ENCODE measurements at places on chromosomes 2 and 18.

GRCh38 chr2:17441055-17441771, 77.0 kb downstream of the RAD51AP2 start:
- DNase-seq: no peak

GRCh38 chr2:227862227-227862740, 9.1 kb upstream of the DAW1 start:
- peak; percentile 58 for DNase-seq

DNA sequence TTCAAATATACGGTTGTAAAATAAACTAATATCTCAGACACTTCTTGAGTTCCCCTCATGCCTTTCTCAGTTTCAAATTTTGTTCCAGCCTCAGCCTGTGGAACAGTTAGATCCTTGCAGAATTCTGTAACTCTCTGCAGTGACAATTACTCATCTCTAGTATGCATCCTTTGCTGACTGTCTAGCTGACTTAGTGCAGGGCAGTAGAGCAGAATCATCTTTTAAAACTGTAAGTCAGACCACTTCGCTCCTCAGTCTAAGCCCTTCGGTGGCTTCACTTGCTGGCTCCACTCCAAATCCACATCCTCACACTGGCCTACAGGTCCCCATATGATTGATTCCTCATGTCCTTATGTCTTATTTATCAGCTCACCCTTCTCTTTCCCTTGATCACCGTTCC, 164.1 kb upstream of the ZSWIM2 start:
- DNase-seq: no peak

GRCh38 chr18:45731716-45732115, 7.7 kb downstream of the SLC14A1 start:
- no peak for DNase-seq

DNA sequence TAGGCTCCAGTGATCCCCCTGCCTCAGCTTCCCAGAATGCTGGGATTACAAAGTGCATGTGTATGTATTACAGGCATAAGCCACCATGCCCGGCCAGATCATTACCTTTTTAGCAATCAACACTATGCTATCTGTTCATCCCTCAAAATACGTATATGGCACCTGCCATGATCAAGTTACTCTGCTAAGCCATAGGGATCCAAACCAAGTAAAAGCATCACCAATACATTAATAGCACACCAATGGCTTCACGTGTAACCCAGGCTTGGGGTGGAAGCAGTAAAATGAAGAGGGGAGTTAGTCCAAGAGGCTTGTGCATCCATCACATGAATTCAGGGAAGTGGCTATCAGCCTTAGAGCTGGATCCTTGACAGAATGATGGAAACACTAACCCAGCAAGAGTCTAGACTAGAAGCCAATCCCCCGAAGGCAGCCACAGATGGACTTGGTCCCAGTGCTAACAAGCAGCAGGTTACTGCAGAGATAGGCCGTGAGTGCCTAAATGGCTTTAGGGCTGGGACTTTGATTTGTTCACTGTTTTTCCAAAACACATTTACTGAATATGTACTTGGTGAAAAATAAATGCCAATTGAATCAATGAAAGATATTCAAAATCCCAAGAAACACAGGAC, 11.3 kb downstream of the HDLBP start:
- no peak for DNase-seq

DNA sequence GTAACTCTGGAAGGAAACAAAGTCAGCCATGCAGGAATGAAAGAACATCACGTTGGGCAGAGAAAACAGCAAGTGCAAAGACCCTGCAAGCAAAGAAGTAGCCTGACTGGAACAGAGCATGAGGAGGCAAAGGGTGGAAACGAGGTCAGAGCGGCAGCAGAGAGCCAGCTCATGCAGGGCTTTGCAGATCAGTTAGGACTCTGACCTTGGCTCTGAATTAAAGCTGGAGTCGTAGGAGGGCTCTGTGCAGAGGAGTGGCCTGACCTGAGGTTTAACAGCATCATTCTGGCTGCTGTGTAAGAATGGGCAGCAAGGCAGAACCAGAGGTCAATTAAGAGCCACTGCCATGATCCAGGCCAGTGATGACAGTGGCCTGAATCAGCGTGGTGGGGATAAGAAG, 220.7 kb downstream of the PRKCE start:
- DNase-seq: peak; percentile 61

Measured in GM23248 (cell line).